Bronchial epithelial cell (primary cell): ENCODE measurements at places on chromosomes 5 and 9.

DNA sequence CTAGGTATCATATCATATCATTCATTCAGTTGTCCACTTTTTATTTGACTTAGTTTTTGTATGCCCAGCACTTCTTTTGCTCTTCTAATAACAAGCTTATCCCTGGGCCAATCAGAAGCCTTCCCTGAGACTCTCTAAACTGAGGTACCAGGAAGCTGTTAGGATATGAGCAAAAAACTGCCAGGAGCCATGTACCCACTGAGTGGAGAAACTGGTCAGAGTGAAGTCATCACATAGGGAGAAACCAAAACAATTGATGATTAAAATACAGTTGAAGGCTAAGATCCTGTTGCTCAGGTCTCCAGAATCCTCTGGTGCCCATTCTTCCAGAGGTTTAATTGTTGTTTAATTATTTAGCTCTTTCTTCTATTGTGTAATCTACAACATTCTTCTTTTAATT lies 120.2 kb downstream of the KIAA0825 start:
- peak; percentile 27 for DNase-seq

DNA sequence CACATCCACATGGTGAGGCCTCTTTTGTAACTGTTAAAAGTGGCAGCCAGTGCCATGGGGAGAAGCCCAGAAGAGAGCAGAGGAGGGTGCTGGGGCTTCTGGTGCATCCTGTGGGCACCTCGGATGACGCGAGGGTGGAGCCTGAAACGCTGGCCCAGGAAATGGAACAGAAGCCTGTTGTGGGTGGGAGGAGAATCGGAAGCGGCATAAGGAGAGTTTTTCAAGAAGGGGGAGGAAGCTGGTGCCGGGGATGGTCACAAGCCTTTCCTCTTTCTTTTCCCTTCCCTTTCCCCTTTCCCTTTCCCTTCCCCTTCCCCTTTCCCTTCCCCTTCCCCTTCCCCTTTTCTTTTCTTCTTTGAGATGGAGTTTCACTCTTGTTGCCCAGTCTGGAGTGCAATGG lies 12.9 kb downstream of the ANKRD33B start:
- no peak for DNase-seq

- no peak for DNase-seq
Observed at GRCh38 chr5:165360366-165360765, 1854.9 kb downstream of the MAT2B start.

- peak; percentile 39 for DNase-seq
Observed at GRCh38 chr9:109182940-109183798, 16.1 kb upstream of the FRRS1L start.

GRCh38 chr5:60185231-60186099 lies 291.9 kb upstream of the PDE4D start:
- peak; percentile 57 for DNase-seq

DNA sequence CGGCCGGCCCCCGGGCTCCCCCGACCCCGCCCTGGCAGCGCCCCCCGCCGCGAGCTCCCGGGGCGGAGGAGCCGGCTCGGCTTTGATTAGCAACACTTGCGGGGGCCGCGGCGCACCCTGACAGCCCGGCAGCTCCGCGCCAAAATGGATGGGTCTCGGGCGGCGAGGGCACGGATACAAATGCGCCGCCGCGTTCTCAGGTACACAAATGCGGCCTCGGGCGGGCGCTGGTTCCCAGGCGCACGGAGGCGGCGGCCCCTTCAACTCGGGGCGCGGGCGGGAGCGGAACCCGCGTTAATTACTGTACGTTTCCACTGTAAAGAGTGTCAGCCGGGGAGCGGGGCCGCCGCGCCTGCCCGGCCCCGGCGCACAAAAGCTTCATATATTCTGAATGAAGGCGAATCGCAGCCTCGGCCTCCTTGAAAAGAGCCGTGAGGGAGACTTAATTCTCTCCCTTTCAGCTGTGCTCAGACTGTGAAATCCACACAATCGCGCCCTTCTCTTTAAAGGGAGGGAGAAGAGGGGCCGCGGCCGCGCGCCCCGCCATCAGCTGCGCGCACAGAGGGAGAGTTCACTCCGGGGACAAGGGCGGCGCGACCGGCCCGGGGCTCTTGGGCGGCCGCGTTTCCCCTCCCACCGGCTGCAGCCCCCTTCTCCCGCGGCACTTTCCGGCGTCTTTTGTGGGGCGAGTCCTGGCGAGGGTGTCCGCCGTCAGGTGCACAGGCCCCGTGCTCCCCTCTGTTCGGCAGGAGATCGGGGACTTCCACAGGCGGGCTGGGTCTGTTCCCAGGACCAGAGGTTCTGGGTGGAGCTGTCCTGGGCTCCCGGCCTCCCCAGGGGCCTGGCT lies 27.0 kb downstream of the MSX2 start:
- DNase-seq = no peak

DNA sequence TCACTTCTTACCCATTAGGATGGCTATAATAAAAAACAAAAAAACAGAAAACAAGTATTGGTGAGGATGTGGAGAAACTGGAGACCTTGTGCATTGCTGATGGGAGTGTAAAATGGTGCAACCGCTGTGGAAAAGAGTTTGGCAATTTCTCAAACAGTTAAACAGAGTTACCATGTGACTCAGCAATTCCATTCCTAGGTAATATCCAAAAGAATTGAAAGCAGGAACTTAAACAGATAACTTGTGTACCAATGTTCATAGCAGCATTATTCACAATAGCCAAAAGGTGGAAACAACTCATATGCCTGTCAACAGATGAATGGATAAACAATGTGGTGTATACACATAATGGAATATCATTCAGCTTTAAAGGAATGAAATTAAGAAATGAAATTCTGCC lies 28.9 kb downstream of the DCP2 start:
- DNase-seq = peak; percentile 50

- no peak for DNase-seq
Observed at GRCh38 chr9:137492464-137493363, 33.6 kb upstream of the NSMF start.
